ENCODE measurements at places on chromosomes 3 and 15.

GRCh38 chr3:66532613-66533012 is 31.8 kb upstream of the LRIG1 start:
- DNase-seq = no peak

DNA sequence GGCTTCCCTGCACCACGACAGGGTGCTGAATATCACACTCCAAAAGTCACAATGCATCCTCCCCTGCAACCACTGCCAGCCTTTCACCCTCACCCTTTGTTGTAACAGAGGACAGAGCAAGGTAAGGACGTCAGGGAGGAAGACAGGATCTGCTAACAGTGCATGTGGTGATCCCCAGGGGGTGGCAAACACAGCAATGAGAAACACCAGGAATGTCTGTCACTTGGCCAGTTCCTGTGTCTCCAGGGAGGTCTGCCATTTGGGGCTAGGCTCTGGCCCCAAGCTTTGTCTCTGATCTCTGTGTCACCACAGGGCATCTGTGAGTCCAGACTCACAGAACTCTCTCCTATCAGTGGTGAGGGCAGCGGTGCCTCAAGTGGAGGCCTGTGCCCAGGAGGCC is 54.3 kb upstream of the SLC24A5 start:
- no peak for DNase-seq

GRCh38 chr15:45129651-45130129 is at the start of the genes DUOX1 and DUOXA1:
DUOX1 (plus strand) TSS chr15:45129994; CDS start chr15:45131967, 1,973 bp downstream.
DUOXA1 (minus strand) TSS chr15:45129879; CDS start chr15:45123014, 6,865 bp downstream.
- peak; percentile 62 for DNase-seq

DNA sequence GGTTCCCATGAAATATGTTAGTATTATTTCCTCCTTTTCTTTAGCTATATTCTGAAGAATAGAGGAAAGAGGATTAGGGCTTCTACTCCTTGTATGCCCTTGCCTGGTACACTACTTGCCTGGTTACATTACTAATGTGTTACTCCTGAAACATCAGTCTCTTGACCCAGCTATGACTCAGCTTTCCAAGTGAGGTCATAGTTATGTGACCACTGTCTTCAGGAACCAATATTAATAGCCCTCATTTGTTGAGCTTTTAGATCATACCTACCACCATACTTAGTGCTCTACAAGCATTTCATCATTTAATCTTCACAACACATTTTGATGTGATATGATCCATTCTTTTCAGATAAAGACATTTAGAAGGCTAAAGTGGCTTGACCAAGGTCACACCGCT is 60.3 kb downstream of the CMSS1 start:
- DNase-seq = no peak

DNA sequence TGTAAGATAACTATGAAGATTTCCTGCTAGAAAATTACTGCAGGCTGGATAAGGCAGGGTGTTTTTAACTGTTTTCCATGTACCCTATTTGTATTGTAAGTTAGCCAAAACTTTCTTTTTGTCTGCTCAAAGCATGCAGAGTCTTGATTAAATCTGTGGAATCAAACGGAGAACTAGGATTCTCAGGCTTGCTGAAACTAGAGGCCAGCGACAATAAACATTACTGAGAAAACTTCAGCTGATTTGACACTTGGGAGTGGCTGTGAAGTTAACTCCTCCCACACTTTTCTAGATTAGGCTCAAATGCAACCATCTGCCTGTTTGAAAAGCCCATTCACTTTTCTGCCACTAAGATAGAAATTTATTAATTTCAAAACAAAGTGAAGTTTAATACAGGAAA is 153.2 kb upstream of the FRMD4B start:
- DNase-seq = no peak

- DNase-seq = peak; percentile 98
Observed at GRCh38 chr3:51384726-51385473, at the start of gene MANF. MANF (plus strand) TSS chr3:51385291; CDS start chr3:51385343, 52 bp downstream.

GRCh38 chr3:49629451-49629850 is 44.7 kb upstream of the APEH start:
- DNase-seq = no peak

DNA sequence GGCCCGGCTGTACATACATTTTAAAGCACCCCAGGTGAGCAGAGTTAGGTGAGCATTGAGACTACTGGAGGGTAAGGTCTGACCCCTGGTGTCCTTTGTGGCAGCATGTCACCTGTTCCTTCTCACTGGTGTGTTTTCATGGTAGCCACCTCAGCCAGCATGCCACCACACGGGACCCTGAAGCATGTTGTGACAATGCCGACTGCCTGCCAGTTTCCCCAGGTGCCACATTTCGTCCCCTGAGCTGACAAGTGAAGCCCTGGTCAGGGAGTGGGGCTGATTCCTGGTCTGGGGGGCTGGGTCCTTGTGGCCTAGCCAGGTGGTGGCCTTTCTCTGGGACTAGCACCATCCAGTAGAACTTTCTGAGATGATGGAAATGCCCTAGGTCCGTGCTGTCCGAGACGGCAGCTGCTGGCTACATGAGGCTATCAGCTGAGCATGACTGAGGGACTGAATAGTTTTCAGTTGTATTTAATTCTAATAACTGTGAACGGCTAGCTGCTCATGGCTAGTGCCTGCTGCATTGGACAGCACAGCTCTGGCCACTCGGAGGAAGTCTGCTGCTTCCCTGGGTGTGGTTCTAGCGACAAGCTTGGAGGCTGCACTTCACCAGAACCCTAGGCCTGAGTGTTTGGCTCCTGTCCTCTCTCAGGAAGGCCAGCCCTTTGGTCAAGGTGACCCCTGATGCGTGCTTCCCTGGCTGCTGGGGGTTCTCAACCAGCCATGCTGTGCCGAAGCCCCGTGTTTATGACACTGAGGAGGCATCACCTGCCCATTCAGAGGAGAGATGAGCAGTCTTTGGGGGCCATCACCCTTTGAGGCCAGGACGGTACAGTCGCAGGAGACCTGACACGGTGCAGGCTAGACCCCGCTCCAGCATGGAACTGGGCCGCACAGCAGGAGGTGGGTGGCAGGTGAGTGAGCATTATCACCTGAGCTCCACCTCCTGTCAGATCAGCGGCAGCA is 3.9 kb downstream of the C3orf22 start:
- DNase-seq = no peak

Data from stimulated activated CD4-positive, alpha-beta T cell treated with anti-CD3 and anti-CD28 coated beads, Interleukin-15, amount 100 ng/mL, for 24 hours (primary cell).